EL (cell line): ENCODE measurements at places on chromosomes 6 and 20.

DNA sequence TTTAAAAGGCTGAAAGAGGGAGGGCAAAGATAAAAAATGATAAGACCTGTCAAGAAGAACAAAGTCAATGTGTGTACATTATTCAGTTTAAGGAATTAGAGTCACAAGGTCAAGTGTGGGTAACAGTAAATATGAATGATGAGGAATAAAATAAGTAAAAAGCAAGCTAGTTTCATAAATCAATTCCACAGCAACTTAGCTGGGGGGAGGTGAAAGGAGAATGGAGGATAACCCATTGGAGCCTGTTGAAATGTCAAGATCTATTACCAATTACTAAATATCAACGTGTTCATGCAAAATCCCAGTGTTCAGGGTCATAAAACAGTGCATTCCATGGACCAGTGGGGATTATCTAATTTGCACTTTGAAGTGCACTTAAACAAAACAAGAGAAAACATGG lies 242.9 kb downstream of the TBX18 start:
- no peak for DNase-seq

DNA sequence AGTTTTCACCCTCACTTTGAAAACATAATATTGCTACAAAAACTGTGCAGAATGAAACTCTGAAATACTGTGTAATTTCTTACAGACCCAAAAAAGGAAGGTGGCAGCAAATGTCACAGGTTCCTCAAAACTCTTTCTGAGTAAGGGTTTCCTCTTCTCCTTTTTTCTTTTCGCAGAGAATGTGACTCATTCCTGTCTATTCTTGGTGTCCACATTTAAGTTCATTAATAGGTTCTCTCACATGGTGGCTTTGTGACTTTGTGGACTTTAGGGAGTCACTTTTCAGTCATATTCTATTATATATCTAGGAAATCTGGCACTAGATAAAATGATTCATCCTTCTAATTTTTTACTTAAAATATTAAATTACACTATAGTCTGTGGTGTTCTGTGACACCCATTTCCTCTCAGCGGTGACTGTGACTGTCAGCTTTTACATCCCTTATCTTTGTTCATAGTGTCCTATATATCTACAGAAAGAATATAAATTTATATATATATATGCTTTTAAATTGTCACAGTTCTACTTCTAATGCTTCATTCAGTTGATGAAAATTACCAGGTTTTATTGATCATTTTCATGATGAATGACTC lies 126.8 kb upstream of the HCRTR2 start:
- no peak for DNase-seq

GRCh38 chr20:48986899-48987298 lies 59.2 kb upstream of the CSE1L start:
- DNase-seq: no peak

DNA sequence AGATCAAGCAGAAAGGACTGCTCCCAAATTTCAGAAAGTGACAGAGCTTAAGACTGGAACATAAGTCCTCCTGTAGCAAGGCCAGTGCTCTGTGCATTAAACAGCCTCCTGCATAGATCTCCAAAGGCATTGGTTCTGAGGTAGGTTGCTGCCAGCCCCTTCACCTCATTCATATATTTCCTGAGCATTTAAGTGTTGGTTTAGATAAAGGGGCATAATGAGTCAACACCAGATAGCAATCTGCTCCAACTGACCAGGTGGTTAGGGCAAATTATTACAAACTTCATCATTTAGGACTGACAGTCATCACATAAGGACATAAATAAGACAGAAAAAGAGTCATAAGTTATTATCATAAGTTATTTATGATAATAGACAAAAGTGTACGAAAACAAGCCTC lies 10.7 kb downstream of the PTPRK start:
- no peak for DNase-seq
